PC-3 (cell line): ENCODE measurements at places on chromosomes 12 and 14. TPM values are rescaled to one million over a fixed set of nuclear protein-coding genes. Genes with fewer than 3 reads are reported as not detected.

The DDN gene
- 3.5 and 5.6 TPM in 2 replicates for total RNA-seq

The P2RX2 gene
- not detected in 2 replicates for total RNA-seq

The OTX2 gene
- not detected in 2 replicates for total RNA-seq

The TRHDE gene
- total RNA-seq = 16.5 and 17.7 TPM in 2 replicates

The BAZ2A gene
- total RNA-seq = 33.8 and 43.0 TPM in 2 replicates

DNA sequence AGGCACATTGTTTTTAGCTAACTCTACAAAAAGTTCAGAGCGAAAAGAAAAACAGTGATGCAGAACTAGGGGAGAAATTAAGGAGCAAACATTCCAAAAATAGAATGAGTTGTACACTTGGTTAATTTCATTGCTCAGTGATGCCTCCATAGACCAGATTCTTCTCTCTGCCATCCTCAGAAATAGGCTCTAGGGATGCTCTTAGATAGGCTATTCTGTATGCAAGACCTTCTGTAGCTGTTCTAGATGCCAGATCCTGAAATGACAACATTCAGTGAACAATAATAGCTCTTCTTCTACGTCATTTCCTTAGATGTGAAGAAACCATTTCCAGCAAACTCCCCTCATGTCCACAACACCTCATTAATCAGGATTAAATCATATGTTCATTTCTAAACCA, 466.3 kb downstream of the DIO2 start:
- H3K27me3 ChIP-seq = no peaks in the 10 kb centered on the region
- no peak for DNase-seq
- no peaks in the 10 kb centered on the region for H3K36me3 ChIP-seq
- no peak overlapping the region for H3K27ac ChIP-seq
- no peaks in the 10 kb centered on the region for H3K4me1 ChIP-seq

DNA sequence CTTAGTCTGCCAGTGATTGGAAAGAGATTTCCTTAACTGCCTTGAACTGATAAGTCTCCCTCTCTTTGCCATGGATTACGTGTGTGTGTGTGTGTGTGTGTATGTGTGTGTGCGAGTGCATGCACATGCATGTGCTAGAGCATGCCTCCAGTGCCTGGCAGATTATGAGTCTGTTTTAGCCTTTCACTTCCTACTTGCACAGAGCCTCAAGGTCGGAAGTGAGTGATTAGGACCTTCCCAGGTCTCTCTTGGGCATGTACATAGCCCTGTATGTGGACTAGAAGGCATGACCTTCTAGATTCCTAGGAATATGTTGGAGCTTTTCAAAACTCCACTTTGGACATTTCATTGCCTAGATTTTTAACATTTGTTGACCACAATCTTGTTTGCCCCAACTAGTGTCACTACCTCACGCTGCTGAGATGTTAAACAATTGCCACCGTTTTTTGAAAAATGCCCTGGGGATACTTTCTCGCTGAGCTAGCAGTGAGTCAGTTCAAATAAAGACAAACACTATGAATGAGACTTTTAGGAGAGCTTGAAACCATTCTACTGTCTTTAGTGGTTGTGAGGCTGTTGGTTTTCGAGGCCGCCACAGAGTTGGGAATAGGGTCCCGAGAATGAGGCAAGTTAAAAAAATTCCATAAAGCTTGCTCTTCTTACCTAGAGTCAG, 28.2 kb downstream of the KIAA0586 start:
- H3K4me1 ChIP-seq = peaks cover 22% of the 10 kb centered on the region
- DNase-seq = peak; percentile 100
- peak overlapping the region; percentile 42 for H3K4me3 ChIP-seq
- H3K27ac ChIP-seq = peak overlapping the region; percentile 83

DNA sequence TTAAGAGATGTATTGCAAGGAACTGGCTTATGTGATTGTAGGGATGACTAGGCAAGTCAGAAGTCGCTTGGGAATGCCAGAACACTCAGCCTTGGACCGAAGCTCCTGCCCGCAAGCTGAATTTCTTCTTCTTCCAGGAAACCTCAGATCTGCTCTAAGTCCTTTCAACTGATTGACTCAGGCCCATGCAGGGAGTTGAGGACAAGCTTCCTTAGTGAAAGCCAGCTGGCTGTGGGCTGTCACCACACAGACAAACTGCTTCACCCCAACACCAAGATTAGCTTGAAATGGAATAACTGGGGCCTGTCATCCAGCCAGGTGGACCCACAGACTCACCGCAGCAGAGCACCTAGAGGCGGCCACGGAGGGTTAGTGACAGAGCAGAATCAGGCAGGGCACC, 24.7 kb downstream of the BDKRB2 start:
- DNase-seq = no peak
- no peak overlapping the region for H3K27ac ChIP-seq
- peaks cover 35% of the 10 kb centered on the region for H3K27me3 ChIP-seq
- no peak overlapping the region for H3K4me3 ChIP-seq
- no peaks in the 10 kb centered on the region for H3K4me1 ChIP-seq
- no peaks in the 10 kb centered on the region for H3K36me3 ChIP-seq

DNA sequence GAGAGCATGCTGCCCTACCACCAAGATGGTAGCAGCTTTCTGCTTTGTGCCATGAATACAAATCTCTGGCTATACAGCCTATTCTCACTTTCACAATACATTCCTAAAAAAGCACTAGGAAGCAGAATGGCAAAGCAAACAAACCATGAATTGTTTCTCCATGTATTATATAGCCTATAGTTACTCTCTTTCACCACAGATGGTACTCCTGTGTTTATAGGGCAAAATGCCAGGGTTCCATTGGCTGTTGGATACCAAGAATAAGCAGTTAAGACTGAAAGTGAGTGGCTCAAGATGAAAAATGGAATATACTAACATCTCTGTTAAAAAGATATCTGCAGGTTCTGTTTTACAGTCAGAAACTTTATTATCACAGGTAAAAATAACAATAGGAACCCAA, 11.1 kb downstream of the ARF3 start:
- H3K36me3 ChIP-seq = peaks cover 3% of the 10 kb centered on the region; the same call in 1 of the 2 replicates
- H3K27me3 ChIP-seq = no peaks in the 10 kb centered on the region

DNA sequence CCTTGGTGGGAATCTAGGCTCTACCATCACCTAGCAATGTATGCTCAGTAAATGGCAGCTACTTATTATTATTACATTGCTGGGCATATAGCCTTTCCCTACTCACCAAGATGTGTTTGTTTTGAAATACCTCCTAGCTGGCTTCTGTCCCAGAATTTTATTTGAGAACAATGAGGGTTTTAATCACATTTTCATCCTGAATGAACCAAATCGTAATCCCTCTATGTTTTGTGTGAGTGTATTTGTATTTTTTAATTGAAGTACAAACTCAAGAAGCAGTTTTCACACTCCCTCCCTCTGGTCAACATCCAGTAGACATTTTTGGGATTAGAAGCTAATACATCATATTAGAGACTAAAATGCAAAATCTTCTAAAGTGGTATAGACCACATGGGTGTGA, 7.6 kb downstream of the SLC7A8 start:
- no peaks in the 10 kb centered on the region for H3K4me1 ChIP-seq
- peak; percentile 23 for DNase-seq
- H3K36me3 ChIP-seq = no peaks in the 10 kb centered on the region
- H3K4me3 ChIP-seq = no peak overlapping the region
- H3K27me3 ChIP-seq = peaks cover 19% of the 10 kb centered on the region; the same call in 1 of the 2 replicates
- H3K27ac ChIP-seq = no peak overlapping the region
